ENCODE measurements at places on chromosomes 5 and 9. TPM values are rescaled to one million over a fixed set of nuclear protein-coding genes. Genes with fewer than 3 reads are reported as not detected.

CRB2 gene
- 4.0 TPM for polyA plus RNA-seq

TPM2 gene
- 62.5 TPM for polyA plus RNA-seq

LNPEP gene
- polyA plus RNA-seq, result 0.96 TPM

PCDHB9 gene
- polyA plus RNA-seq, result 0.68 TPM

GABRG2 gene
- 1.2 TPM for polyA plus RNA-seq

DNA sequence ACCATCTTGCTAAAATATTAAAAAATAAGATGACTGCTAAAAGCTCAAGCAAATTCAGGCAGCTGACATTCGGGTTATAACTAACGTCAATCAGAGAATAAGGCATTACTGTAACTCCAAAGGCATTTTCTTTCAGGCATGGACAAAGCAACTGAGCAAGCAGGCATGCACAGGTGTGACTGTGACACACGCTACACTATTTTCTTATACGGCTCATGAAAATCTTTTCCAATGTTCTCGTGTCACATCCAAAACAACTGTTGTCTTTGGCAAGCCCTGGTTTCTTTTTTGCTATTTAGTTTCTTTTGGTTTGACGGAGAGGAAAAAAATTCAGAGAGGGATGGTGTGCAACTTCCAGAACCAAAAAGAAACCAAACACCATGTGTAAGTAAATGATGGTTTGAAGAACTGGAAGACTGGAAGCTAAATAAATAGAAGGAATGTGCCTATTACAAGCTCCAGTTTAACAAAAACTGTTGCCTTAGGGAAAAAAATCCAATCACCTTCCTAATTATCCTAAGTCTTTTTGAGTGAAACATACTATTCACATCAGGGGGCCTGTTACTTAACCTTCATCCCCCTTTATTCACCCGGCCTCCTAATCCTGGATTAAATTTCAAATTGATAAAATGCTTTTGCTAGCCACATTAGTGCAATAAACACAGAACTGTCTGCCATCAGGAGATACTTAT, 277.6 kb downstream of the PSAT1 start:
- H3K4me1 ChIP-seq, result 0 out of 2 replicates have a peak, but pooled peaks cover 6% of the 10 kb centered on the region
- no peak overlapping the region for H3K27ac ChIP-seq
- no peak for DNase-seq
- H3K36me3 ChIP-seq, result no peaks in the 10 kb centered on the region
- H3K27me3 ChIP-seq, result no peaks in the 10 kb centered on the region

DNA sequence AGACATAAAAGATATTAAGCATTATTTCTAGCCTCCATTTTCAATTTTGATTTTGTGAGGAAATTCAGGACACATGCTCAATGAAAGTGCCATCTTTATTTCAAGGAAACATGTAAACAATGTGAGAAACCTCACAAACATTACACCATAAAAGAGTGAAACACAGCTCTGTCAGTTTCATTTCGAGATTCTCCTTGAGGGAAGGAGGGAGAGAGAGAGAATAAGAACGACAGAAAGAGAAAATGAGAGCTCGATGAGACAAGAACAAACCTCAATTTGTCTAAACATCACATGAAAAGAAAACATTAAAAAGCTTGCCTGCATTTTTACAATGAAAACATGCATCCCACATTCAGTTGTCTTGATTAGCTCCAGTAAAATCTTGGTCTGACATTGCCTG, 553.5 kb upstream of the MEF2C start:
- no peaks in the 10 kb centered on the region for H3K4me1 ChIP-seq
- no peak overlapping the region for H3K4me3 ChIP-seq
- no peak for DNase-seq
- H3K27ac ChIP-seq, result no peak overlapping the region
- H3K36me3 ChIP-seq, result no peaks in the 10 kb centered on the region

- H3K4me1 ChIP-seq, result no peaks in the 10 kb centered on the region
- no peaks in the 10 kb centered on the region for H3K27me3 ChIP-seq
- H3K27ac ChIP-seq, result no peak overlapping the region
- no peaks in the 10 kb centered on the region for H3K36me3 ChIP-seq
- H3K4me3 ChIP-seq, result no peak overlapping the region
Observed at GRCh38 chr9:12439267-12439666, 253.9 kb upstream of the TYRP1 start.

DNA sequence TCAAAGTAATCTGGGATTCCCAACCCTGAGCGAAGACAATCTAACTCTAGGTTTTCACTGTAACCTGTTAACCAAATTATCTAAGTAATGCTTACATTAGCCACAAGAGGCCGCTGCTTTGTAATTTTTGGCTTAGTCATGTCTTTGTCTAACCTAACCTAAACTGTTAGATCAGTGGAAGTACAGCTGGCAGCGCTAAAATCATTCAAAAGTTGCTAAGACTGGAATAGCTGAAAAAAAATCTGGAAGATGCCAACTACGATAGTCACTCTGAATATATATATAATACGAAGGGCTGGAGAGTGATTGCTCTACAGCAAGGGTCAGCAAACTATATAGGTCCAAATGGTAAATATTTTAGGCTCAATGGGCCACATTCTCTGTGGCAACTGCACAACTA, 60.2 kb downstream of the FBXO38 start:
- no peak overlapping the region for H3K27ac ChIP-seq
- DNase-seq, result no peak
- no peaks in the 10 kb centered on the region for H3K4me1 ChIP-seq

DNA sequence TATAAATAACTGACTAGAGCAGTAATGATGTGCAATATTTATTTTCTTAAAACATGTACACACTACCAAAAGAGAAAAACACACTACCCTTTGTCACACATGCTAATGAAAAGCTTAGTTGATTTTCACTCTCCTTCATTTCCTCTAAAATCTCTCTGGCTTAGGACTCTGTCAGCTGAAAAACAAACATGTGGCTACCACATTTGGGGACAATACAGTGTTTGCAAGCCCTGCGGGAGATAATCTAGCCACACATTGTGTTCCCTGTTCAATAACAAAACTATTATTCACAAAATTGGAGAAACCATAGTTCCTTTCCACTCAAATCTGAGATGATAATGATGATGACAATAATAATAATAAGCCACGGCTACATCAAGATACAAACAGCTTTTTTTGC, 3.5 kb upstream of the LOX start:
- H3K27ac ChIP-seq, result no peak overlapping the region
- H3K4me3 ChIP-seq, result no peak overlapping the region
- H3K36me3 ChIP-seq, result no peaks in the 10 kb centered on the region
- no peaks in the 10 kb centered on the region for H3K4me1 ChIP-seq
- DNase-seq, result no peak

- no peak for DNase-seq
- peaks cover 4% of the 10 kb centered on the region for H3K4me1 ChIP-seq
- H3K27me3 ChIP-seq, result peaks cover 42% of the 10 kb centered on the region
- no peak within 1 kb of the TSS for H3K27ac ChIP-seq
- no peaks in the 10 kb centered on the region for H3K36me3 ChIP-seq
Observed at GRCh38 chr9:98943682-98944056, at the start of gene COL15A1. COL15A1 (plus strand) TSS chr9:98943907; CDS start chr9:98944062, 155 bp downstream.

DNA sequence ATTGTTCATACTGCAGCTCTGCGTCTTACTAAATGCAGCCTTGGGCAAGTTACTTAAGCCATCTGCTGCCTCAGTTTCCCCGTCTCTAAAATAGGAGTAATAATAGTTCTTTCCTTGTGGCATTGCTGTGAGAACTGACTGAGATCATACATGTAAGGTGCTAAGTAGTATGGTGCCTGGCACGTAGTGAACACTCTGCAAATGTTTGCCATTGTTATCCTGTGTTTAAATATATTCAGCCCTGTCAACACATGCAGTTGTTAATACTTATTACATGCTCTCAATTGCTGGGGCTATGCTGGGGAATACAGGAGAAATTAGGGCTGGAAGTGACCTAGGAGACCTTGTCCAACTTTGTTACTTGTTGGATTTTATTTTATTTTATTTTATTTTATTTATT, 105.2 kb upstream of the RAI14 start:
- no peak overlapping the region for H3K4me3 ChIP-seq
- no peak overlapping the region for H3K27ac ChIP-seq
- no peak for DNase-seq
- peaks cover 30% of the 10 kb centered on the region for H3K4me1 ChIP-seq
- peaks cover 10% of the 10 kb centered on the region for H3K36me3 ChIP-seq

- no peaks in the 10 kb centered on the region for H3K27me3 ChIP-seq
- H3K27ac ChIP-seq, result no peak overlapping the region
- no peaks in the 10 kb centered on the region for H3K36me3 ChIP-seq
- H3K4me3 ChIP-seq, result no peak overlapping the region
- DNase-seq, result no peak
- peaks cover 3% of the 10 kb centered on the region for H3K4me1 ChIP-seq
Observed at GRCh38 chr9:95305770-95306492, 11.6 kb downstream of the FANCC start.

DNA sequence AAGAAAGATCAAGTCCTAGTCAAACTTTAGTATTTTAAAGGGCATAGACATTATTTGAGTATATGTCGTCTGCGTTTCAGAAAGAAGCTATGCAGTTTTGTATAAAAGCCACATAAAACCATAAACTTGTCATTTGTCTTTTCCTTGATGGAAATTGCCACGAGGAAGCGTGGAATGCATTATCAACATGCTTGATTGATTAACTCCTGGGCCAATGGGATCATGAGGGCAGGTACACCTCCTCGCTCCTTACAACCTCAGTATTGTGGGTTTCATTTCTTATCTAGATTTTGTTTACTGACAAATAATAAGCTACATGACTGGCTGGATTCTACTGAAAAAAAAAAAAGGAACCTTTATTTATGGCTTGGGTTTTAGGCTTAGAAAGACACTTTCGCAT, 122.5 kb upstream of the RFX3 start:
- no peak for DNase-seq
- no peaks in the 10 kb centered on the region for H3K27me3 ChIP-seq
- no peaks in the 10 kb centered on the region for H3K4me1 ChIP-seq
- no peak overlapping the region for H3K4me3 ChIP-seq
- H3K27ac ChIP-seq, result no peak overlapping the region

DNA sequence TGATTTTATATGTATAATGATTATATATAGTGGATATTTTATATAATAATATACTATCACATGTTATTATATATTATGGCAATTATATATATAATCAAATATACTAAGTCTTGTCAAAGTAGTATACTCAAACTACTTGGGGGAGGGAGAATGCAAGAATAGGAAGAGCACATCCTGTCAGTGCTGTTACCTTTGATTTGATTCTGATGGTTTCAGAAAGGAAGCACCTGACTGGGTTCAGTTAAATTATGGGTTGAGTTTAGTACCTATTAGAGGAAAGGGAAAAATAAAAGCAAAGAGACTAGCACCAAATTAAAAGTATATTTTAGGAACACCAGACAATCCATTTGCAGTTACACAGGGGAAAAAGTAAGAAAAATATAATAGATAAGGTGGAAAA, 107.6 kb downstream of the GRIA1 start:
- no peaks in the 10 kb centered on the region for H3K4me1 ChIP-seq
- H3K27ac ChIP-seq, result no peak overlapping the region
- no peak for DNase-seq
- no peaks in the 10 kb centered on the region for H3K36me3 ChIP-seq

DNA sequence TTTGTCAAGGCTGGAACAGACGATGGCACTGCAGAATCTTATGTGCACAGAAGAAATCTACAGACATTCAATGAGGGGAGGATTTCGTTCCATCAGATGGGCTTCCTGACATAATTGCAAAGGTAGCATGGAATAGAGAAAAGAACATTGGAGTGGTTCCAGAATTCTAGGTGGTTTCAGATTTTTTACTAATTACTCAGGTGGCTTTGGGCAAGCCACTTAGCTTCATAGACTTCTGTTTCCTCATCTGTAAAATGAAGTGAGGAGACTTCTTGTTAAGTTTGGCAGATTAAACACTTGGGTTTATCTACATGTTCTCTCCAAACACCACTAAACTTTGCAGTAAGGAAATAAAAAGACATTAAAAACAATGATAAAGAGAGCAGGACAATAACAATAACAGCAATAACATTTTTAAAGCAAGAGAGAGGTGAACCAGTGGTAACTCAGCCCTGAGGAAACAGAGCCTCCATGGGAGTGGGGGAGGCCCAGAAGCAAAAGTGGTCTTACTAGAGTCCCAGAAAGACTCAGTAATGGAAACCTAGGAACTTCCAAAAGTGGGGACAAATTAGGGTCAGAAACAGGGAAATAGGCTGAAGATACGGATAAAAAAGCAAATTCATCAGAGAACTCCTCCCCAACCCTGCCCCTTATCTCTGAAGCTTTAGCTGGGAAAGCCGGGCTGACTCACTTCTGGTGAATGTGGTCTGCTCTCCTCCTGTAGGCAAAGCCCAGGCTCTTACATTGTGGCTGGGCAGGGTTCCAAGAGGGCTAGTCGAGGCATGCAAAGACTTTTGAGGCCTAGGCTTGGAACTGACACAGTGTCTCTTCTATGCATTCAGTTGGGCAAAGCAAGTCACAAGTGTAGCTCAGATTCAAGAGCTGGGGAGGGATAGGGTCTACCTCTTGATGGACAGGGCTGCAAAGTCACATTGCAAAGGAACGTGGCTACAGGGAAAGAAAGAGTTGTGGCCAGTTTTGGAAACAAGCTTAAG, 11.8 kb upstream of the ACTBL2 start:
- no peaks in the 10 kb centered on the region for H3K4me1 ChIP-seq
- H3K27ac ChIP-seq, result no peak overlapping the region
- no peak for DNase-seq
- H3K4me3 ChIP-seq, result no peak overlapping the region

DNA sequence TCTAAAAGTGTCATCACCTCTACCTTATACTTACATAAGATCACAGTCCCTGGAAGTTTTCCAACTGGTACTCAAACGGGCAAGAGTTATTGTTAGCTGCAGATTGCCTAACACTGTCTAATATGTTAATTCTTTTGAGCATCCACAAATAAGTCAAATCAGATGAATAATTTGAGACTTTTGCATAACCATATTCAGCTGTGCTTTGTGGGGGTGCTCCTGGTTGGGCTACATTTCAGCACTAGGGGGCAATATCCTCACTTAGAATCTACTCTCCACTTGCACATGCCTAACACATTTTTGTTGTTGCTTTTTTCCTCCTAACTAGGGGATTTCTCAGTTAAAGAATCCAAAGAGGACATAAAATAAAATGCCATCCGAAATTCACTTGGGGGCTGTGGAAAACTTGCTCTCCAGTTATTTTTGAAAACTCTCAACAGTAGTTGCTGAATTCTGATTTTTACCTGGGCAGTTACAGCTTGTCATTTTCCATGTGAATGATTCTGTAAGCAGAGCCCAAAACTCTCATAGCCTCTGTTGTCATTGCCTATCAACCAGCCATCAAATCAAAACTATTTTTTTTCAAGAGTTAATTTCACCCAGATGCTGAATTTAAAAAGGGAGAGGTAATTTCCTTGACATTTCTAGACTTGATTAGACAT, 71.5 kb downstream of the TRIM36 start:
- no peak for DNase-seq
- no peaks in the 10 kb centered on the region for H3K27me3 ChIP-seq
- H3K4me1 ChIP-seq, result no peaks in the 10 kb centered on the region
- no peak overlapping the region for H3K4me3 ChIP-seq
- no peaks in the 10 kb centered on the region for H3K36me3 ChIP-seq

GRCh38 chr9:108436448-108436847, 419.3 kb downstream of the ACTL7B start:
- no peaks in the 10 kb centered on the region for H3K4me1 ChIP-seq
- no peaks in the 10 kb centered on the region for H3K27me3 ChIP-seq
- no peaks in the 10 kb centered on the region for H3K36me3 ChIP-seq
- H3K4me3 ChIP-seq, result no peak overlapping the region
- no peak overlapping the region for H3K27ac ChIP-seq
- no peak for DNase-seq

- peaks cover 4% of the 10 kb centered on the region for H3K36me3 ChIP-seq
- DNase-seq, result no peak
- no peak overlapping the region for H3K27ac ChIP-seq
Observed at GRCh38 chr9:137809040-137809576, 68.5 kb upstream of the CACNA1B start.

Data from H1 (cell line).